ENCODE measurements at places on chromosomes 1 and 21.

DNA sequence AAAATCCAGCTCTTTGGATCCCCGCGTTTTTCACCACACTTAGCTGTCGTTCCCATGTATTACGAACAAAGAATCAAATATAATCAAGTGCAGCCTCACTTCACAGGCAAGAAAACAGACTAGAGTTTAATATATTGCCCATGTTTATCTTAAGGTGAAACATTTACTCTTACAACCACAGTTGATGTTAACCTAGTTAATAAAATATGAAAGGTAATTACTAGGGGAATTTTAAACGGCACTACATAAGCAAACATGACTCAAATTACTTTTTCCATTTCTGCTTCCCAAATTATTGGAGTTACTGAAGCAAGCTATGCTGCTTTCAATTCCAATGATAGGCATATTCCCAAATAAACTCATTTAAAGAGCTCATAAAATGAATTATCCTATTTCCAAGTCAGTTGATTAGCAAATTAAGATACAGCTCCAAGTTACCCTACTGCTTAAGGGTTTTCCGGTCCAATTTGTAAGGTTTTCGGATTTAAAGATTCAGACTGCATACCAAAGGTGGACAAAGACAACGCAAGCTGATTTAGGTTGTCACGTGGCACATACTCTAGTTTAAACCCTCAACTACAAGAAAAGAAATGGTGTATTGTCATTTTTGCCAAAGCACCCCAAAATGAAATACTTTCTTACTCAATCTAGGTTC lies 5.9 kb downstream of the COX20 start:
- H3K36me3 ChIP-seq: peaks cover 51% of the 10 kb centered on the region
- no peak for DNase-seq

- peak; percentile 78 for DNase-seq
- H3K27ac ChIP-seq: peak overlapping the region; percentile 97
- H3K4me3 ChIP-seq: peak overlapping the region; percentile 72
- H3K36me3 ChIP-seq: no peaks in the 10 kb centered on the region
- no peaks in the 10 kb centered on the region for H3K27me3 ChIP-seq
- peaks cover 72% of the 10 kb centered on the region for H3K4me1 ChIP-seq
Observed at GRCh38 chr1:156896490-156897033, 3.0 kb downstream of the PEAR1 start.

DNA sequence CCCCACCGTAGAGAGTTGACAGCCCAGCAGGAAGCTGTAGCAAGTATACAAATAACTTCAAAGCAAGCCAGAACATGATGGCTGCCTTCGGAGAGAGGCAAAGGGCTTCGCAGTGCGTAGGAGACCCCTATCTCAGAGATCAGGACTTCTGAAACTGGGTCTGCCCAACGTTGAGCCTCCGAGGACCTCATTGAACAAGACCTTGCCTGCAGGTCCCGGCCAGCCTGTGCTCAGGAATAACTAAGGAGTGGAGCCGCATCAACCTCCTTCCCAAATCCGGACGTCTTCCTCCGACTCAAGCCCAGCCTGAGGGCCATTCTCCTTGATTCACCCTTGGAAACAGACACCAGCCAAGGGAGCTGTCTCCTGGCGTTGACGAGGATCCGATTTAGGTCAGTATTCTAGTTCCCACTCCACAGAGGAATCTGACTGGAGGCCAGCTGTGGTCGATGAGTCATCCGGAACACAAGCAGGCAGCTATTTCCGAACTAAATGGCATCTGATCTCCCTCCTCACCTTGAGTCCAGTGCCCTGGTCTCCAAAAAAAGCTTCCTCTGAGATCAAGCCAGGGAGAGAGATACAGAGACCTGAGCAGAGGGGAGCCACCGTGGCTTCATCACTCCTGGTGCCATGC lies 166.5 kb upstream of the COA6 start:
- H3K27me3 ChIP-seq: peaks cover 4% of the 10 kb centered on the region
- no peaks in the 10 kb centered on the region for H3K36me3 ChIP-seq
- DNase-seq: no peak
- H3K4me1 ChIP-seq: no peaks in the 10 kb centered on the region
- H3K27ac ChIP-seq: no peak overlapping the region

DNA sequence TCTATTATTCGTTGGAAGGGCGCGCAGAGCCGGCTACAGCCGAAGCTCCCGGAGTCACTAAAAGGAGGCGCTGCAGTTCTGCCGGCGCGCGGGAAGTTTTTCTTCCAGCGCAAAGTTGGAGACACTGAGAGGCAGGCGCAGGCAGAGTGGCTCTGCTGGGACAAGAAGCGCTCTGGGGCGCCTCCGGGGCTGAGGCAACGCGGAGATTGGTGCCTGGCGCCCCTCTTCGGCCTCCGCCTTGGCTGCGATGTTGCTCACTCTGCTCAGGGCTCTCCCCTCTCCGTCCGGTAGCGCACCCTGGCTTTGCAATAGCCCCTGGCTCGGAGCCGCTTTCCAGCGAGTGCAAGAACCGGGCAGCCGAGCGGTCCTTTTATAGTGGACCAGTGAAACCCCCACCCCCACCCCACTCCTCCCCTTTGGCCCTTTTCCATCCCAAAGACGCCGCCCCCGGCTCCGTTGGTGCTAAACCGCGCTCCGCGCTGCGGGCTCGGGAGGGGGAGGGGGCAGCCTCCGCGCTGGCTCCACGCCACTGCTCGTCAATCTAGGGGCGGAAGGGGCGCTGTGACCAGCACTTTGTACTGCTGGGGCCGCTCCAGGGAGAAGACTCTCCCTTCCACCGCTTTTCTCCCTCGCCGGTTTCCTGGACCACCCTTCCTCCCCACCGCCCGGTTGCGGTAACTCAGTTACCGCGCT lies at the start of gene ADAMTS1:
TSS of gene ADAMTS1 (minus strand) at position 344 of the 693 bp plus-strand sequence. CDS start 455 bp downstream, outside the sequence.
- H3K4me1 ChIP-seq: peaks cover 4% of the 10 kb centered on the region
- H3K27me3 ChIP-seq: no peaks in the 10 kb centered on the region
- H3K27ac ChIP-seq: peak within 1 kb of the TSS; percentile 89
- DNase-seq: peak; percentile 93

DNA sequence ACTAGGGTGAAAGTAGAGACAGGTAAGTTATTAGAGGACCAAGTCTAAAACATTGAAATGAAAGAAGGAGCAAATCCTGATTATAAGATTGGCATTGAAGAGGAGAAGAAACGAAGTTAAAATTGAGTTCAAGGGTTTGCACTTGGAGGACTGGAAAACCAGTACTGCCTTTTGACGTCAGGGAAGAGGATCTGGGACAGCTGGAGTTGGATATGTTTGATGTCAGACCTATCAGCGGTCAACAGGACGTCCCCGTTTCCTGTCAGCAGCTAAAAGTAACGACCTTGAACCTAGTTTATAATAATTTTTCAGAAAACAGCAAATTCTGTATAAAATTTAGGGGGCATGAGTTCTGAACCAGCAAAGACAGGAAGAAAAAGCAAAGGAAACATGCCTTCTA lies 1.2 kb upstream of the NID1 start:
- peaks cover 18% of the 10 kb centered on the region for H3K4me1 ChIP-seq
- H3K27ac ChIP-seq: peak overlapping the region; percentile 90
- H3K27me3 ChIP-seq: no peaks in the 10 kb centered on the region
- peaks cover 3% of the 10 kb centered on the region for H3K36me3 ChIP-seq

GRCh38 chr1:37901191-37901892 lies 42.0 kb upstream of the MTF1 start:
- H3K27me3 ChIP-seq: no peaks in the 10 kb centered on the region
- no peak overlapping the region for H3K4me3 ChIP-seq
- DNase-seq: no peak
- H3K27ac ChIP-seq: no peak overlapping the region
- peaks cover 5% of the 10 kb centered on the region for H3K36me3 ChIP-seq

DNA sequence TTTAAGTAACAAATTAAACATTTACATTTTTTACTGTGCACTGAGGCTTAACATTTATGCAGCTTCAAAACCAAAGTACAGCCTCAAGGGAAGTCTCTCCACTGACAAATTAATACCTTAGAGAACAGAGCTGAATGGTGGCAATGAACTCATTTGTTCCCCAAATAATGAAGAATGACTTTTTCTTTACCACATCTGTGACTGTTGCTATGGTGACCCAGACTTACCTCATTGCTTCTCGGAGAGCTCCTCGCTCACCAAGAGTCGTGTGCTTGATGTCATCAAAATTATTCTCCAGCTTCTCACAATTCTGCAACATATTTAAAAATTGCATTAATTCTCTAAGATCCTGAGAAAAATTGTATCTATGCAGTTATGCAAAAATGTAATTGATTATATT lies 92.9 kb downstream of the DPYD start:
- H3K36me3 ChIP-seq: no peaks in the 10 kb centered on the region
- DNase-seq: no peak
- H3K4me3 ChIP-seq: no peak overlapping the region
- H3K27me3 ChIP-seq: no peaks in the 10 kb centered on the region

- no peak overlapping the region for H3K27ac ChIP-seq
- no peak for DNase-seq
- H3K27me3 ChIP-seq: no peaks in the 10 kb centered on the region
- no peak overlapping the region for H3K4me3 ChIP-seq
Observed at GRCh38 chr1:207203541-207203940, 99.5 kb downstream of the C4BPA start.

DNA sequence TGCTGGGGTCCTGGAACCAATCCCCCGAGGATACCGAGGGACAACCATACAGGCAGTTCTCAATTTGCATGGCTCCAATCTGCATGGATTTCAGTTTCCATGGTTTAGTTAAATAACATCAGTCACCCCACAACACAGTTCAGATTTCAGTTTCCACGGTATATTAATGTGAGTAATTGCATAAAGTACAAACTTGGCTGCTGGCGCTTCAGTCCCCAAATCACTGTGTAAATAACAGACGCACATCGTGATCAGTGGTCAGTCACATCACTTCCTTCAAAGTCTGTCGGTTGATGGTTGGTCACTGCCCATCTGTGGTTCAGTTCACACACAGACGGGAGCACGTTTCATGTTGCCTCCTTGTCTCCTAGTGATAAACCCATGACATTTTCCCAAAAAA lies 66.4 kb upstream of the LPGAT1 start:
- no peaks in the 10 kb centered on the region for H3K4me1 ChIP-seq
- H3K27me3 ChIP-seq: no peaks in the 10 kb centered on the region
- DNase-seq: no peak
- H3K4me3 ChIP-seq: no peak overlapping the region
- H3K27ac ChIP-seq: no peak overlapping the region

- H3K4me1 ChIP-seq: no peaks in the 10 kb centered on the region
- peaks cover 6% of the 10 kb centered on the region for H3K36me3 ChIP-seq
- no peak for DNase-seq
- H3K27ac ChIP-seq: no peak overlapping the region
- H3K27me3 ChIP-seq: no peaks in the 10 kb centered on the region
Observed at GRCh38 chr1:220775240-220775853, 11.4 kb upstream of the MTARC1 start.

- no peak for DNase-seq
- H3K27me3 ChIP-seq: no peaks in the 10 kb centered on the region
- H3K4me1 ChIP-seq: peaks cover 11% of the 10 kb centered on the region
- H3K4me3 ChIP-seq: no peak overlapping the region
- no peak overlapping the region for H3K27ac ChIP-seq
- H3K36me3 ChIP-seq: peaks cover 4% of the 10 kb centered on the region
Observed at GRCh38 chr1:197691816-197692215, 83.5 kb downstream of the DENND1B start.

DNA sequence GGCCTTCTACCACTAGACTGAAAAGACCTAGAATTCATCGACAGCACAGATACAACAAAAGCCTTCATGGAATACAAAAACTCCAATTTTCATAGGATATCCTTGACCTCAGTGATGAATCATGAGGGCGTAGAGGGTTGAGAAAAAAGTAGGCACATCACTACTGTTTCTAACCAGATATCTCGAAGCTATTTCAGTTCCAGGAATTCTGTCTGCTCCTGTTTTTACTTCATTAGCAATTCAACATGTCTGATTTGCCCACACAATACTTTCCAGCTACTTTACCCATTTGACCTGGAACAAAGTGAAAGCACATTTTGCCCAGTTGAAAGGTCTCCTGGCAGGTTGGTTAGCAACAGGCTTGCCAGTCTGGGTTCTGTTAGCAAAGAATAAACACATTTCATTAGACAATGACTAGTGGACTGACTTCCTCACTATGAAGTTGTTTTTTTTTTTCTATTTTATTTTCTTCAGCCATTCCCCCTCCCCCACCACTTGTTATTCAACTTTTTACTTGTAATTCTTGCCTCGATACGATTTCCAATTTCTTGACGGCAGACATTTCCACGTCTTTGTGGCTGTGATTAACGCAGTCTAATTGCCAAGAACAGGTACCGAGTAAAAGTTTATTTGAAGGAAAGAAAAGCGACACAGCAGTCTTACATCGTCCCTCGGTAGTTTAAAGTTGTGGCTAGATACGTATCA lies 4.0 kb upstream of the ZBTB18 start:
- no peaks in the 10 kb centered on the region for H3K4me1 ChIP-seq
- H3K27me3 ChIP-seq: no peaks in the 10 kb centered on the region
- DNase-seq: no peak
- H3K4me3 ChIP-seq: peak overlapping the region; percentile 65
- H3K27ac ChIP-seq: peak overlapping the region; percentile 95

DNA sequence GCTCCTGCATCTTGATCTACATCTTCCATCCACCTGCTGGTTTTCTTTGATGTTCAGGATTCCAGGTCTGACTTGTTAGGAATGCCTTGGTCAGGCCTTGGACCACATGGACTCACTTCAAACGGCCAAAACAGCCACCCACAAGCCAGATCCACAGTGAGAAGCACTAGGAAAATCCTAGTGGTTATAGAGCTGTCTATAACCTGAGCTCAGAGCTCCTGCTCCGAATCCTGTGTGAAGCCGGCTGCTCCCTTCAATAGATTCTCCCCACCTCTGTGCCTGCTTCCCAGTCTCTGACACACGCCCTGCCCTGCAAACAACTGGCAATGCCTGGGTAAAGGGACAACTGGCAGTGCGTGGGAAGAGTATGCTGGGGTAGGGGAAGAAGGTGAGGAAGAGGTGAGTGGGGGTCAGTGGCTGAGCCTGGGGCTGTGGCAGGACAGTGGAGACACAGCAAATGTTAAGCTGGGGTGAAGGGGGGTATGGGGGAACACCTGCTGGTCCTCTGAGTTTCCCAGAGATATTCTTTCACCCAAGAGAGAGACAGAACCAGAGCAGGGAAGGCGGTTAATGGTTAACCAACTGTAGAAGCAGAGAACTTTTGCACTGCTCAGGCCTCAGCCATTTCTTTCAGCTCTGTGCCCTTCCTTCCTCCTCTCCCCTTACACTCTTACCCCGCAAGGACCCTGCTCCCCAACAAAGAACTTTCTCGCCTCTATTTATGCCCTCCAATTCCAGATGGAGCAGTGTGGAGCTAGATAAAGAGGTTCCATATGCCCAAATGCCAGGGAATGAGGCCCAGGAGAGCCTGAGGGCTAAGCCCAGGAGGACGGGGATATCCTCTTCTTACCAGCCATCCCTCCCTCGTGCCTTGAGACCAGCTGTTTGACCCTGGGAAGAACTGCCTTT lies 4.5 kb downstream of the PLXNA2 start:
- H3K36me3 ChIP-seq: no peaks in the 10 kb centered on the region
- peak overlapping the region; percentile 62 for H3K27ac ChIP-seq
- DNase-seq: no peak
- H3K4me3 ChIP-seq: no peak overlapping the region
- H3K27me3 ChIP-seq: no peaks in the 10 kb centered on the region

- H3K4me3 ChIP-seq: no peak overlapping the region
- H3K27me3 ChIP-seq: no peaks in the 10 kb centered on the region
- H3K36me3 ChIP-seq: no peaks in the 10 kb centered on the region
- H3K4me1 ChIP-seq: no peaks in the 10 kb centered on the region
- H3K27ac ChIP-seq: no peak overlapping the region
Observed at GRCh38 chr1:9871707-9872425, 38.2 kb downstream of the CTNNBIP1 start.

Data from tibial artery (tissue), 4 donors.